Activated T-helper 1 cell treated with anti-CD3 and anti-CD28 coated beads, Interleukin-2, amount 50 U/mL, for 16 hours (primary cell): ENCODE measurements at places on chromosomes 12 and 14.

DNA sequence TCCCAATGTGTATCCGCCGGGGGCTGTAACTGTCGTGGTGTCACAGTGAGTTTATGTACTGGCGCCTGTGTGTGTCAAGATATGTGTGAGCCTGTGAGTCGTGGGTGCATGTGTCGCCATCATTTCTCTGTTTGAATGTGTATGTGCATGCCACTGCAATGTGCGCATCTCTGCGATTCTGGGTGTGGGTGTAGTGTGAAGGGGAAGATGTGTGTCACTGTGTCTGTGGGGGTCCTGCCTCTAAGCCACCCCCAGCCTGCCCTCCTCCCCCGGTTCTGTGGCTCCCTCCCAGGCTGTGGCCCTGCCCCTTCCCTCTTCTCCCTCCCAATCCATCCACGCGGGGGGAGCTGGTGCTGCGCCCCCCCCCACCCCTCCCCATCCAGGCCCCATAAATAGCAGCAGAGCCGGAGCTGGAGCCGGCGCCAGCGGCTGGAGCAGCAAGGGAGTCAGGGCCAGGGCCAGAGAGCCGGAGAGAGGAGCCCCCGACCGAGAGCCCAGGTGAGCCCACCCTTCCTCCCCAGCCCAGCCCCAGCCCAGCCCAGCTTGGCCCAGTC lies at the start of gene CPNE6:
Gene CPNE6, plus strand, starts transcription at position 419 of the 554 bp plus-strand sequence. CDS start 1,375 bp downstream, outside the sequence.
- DNase-seq: no peak

GRCh38 chr12:81128930-81129554 lies 51.2 kb downstream of the ACSS3 start:
- no peak for DNase-seq

DNA sequence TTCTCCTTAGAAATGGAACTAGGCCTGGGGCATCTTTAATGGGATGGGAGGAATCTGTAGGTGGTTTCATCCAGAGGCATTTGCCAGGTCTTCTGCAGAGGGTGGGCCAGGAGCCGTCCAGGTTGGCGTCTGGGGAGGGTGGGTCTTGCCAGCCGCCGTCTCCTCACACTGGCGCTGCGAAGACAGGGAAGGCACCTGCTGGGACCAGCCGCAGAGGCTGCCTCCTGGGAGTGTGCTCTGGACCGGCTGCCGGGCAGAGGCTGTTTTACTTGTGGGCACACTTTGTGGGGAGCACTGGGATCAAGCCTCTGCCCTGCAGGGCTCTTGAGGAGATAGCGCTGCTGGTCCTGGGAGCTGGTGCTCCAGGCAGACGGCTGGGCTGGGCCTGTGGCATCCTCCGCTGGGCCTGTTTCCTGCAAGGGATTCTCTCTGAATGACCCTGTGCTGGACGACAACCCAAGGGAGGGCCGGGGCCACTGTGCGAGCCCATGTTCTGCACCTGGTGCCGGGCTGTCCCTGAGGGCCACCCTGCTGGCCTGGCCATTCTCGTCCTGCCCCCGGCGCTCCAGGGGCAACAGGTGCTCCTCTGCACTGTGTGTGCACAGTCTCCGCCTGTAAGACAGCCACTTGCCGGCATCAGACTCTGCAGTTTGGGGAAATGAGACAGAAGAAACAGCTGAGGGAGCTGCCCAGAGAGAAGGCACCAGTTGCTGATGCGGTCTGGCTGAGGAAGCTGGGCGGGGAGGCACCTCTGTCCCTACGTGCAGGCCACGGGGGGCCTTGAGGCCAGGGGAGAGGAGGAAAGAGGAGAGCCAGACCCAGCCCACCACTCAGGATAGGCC lies 10.0 kb upstream of the TEX22 start:
- no peak for DNase-seq

DNA sequence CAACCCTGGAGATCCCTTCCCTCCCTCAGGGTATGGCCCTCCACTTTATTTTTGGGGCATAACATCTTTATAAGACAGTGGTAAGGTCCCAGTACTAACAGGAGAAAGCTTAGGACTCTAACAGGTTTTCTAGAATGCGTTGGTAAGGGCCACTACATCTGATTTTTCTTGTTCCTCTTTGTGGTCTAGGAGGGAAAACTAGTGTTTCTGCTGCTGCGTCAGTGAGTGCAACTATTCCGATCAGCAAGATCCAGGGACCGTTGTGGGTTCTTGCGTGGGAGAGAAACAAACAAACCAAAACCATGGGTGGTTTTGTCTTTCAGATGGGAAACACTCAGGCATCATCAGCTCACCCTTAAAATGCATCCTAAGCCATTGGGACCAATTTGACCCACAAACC lies 123.6 kb upstream of the SLC16A7 start:
- no peak for DNase-seq

DNA sequence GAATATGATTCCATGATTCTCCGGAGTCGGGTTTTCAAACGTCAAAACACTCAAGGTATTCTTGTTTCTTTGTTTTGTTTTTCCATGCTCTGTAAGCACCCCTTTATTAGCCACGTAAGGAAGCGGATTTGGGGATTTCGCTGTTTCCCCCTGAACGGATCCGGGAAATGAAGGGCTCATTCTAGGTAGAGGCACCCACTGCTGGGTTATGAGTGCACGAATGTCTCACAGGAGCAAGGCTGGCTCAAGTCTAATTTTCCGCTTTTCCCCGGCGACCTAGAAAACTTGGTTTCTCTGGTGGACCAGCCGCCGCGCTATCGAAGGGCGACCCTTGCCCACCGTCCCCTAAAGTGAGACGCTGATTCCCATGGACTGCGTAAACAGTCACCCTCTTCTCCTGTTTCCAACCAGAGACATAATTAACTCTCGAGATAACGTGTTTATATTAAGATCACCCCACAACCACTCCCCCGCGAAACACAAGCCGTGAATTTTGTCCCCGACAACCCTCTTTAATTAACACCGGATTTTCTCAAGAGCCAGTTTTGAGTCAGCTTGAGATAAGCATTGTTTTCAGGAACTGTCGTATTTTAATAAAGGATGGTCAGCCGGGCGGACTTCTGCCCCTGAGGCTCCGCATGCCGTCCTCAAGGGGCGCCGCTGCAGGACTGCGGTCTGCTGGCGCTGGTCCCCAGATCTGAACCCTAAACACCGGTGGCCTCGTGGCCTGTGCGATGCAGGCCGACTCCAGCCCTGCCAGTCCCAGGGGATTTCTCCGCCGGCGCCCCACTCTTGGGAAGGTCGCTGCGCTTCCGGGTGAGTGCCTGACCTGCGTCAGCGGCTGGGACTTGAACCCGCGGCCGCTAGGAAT lies 515 bp upstream of the ABCC9 start:
- no peak for DNase-seq

- DNase-seq: no peak
Observed at GRCh38 chr12:128815779-128816642, 7.7 kb downstream of the SLC15A4 start.

GRCh38 chr14:79278798-79279644 lies 932.3 kb downstream of the DIO2 start:
- no peak for DNase-seq

DNA sequence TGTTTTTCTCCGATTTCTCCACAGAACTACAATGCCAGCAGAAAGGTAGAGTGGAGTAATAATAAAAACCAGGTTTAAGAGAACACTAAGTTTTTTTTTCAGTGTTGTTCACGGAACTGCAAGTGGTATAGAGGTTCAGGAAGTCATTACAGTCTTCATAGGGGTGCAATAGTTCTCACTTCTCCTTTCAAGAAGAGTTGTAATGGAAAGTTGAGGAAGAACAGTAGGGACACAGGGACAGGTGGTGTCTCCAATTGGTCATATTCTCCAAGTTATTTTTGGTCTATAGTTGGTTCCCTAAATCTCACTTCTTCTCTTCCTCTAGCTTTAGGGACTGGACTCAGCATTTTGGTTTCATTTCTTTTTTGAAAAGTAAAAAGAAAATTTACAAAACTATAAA lies 894.0 kb downstream of the NRXN3 start:
- no peak for DNase-seq

- DNase-seq: peak; percentile 42
Observed at GRCh38 chr14:91870001-91870400, 2.7 kb upstream of the TC2N start.

GRCh38 chr12:24948757-24949722 lies at the start of gene BCAT1:
BCAT1 (minus strand) TSS chr12:24949101; CDS start chr12:24948932, 169 bp downstream.
- DNase-seq: no peak
